ENCODE measurements at places on chromosomes 3 and 15.

GRCh38 chr15:79474252-79474651, 42.1 kb downstream of the MINAR1 start:
- no peak for DNase-seq

DNA sequence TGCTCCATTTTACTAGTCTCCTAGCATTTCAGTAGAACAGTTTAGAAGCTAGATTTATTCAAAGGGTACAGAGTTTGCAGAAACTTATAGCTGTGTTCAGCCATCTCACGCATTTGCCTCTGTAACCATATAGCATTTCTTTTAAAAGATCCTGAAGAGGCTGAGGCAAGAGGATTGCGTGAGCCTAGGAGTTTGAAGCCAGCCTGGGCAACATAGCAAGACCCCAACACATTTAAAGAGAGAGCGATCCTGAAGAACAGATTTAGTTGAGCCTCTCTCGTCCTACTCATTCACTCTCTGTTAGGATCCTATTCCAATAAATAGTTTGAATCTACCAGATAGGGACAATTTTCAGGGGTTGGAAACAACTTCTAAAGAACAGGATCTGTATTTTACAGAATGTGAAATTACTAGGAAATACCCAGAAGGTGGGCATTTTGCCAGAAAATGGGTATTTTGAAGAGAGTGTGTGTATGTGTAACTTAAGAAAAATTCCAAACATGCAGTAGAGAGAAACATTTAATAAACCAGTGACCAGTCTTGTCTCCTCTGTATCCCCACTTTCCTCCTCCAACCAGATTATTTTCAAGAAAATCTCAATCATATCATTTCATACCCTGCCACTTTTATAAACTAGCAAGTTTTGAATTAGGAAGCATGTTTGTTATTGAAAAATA, 4.5 kb downstream of the EIF3J start:
- no peak for DNase-seq

- no peak for DNase-seq
These were observed 36.7 kb downstream of the CMTM7 start for GRCh38 chr3:32428092-32429068.

DNA sequence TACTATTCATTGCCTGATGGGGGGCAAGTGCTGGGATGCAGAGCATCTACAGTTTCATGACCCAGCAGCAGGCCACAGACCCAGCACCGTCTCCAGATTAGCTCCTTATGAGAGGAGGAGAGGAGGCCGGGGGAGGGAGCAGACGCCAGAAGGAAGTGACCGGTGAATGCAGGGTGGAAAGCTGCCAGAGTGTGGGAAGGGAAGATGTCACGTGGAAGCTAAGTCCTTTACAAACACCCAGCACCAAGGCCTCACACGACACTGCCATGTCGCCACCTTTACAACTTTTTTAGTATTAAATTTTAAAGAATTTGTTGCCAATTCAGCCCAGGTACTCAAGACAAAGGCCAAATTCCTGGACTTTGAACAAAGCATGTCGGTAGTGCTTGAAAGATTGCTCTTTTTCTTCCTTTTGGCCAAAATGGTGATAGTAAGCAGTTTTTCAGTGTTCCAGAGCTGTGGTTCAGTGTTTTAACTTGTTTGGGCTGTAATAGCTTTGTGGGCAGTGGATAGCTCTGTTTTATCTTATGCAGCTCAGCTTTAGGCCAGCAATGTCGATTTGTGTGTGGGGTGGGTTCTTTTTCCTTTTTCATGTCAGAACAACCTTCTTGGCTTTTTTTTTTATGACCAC, 58.2 kb downstream of the ZBTB38 start:
- peak; percentile 76 for DNase-seq

DNA sequence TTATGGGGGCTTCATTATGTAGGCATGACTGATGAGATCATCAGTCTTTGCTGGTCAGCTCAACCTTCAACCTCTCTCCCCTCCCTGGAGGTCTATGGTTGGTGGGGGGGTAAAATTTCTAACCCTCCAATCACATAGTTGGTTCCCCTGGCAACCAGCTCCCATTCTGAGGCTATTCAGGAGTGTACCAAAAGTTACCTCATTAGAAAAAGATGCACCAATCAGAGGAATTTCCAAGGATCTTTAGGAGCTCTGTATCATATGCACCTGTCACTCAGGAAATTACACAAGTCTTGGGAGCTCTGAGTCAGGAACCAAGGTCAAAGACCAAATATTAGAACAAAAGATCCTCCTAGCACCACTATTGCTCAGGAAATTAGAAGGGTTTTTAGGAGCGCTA, 21.4 kb upstream of the LEO1 start:
- DNase-seq: no peak

DNA sequence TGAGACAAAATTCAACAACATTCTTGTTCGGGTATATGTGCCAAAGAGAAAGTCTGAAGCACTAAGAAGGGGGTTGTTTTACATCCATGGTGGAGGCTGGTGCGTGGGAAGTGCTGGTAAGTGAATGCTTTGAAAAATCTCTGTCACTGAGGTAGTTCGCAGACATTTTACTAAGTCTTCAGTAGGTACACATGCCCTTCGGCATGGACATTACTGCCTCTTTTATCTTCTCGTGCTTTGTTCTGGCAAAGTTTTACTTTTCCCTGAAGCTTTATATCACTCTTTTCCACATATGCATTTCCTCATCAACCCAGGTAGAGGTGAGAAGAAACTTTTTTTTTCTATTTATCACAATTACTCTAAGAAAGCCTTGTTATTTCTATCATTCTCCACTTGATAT, 3.6 kb downstream of the AADAC start:
- DNase-seq: no peak

DNA sequence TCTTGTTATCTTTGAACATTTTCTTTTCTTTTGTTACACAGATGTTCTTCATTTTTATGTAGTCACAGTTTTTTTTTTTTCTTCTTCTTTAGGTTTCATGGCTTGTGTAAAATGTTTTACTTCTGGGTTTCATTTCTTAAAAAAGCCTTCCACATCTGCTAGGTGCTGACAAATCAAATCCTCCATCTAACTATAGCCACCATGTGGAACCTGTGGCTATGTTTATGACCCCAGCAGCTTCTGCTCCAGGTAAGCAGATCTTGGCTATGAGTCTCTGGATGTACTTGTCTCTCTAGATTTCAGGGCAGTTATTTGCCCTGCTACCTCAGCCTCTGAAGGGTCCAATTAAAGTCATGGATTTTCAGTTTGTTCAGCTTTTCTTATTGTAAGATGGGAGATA, 44.5 kb downstream of the OXSM start:
- DNase-seq: no peak

DNA sequence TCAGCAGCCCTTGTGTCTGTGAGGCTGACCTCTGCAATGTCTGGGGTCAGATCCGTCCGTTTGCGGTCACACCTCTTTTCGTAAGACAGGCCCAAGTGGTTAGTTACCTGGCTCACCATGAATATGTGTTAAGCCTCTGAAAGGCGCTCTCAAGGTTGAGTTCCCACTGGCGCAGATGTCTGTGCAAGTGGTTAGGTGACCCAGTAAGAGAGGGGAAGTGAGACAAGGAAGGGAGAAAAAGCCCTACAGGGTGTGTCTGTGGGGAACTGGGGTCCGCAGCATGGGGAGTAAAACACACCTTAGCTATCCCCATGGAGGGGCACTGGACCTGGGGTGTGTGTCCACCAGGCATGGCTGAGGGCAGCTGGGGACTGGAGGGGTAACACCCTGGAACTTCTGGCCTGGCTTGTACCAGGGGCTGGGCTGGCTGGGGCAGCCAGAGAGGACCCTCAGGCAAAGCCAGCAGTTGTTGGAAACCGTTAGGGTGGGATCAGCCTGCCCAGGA, 391.6 kb upstream of the PROK2 start:
- DNase-seq: no peak

DNA sequence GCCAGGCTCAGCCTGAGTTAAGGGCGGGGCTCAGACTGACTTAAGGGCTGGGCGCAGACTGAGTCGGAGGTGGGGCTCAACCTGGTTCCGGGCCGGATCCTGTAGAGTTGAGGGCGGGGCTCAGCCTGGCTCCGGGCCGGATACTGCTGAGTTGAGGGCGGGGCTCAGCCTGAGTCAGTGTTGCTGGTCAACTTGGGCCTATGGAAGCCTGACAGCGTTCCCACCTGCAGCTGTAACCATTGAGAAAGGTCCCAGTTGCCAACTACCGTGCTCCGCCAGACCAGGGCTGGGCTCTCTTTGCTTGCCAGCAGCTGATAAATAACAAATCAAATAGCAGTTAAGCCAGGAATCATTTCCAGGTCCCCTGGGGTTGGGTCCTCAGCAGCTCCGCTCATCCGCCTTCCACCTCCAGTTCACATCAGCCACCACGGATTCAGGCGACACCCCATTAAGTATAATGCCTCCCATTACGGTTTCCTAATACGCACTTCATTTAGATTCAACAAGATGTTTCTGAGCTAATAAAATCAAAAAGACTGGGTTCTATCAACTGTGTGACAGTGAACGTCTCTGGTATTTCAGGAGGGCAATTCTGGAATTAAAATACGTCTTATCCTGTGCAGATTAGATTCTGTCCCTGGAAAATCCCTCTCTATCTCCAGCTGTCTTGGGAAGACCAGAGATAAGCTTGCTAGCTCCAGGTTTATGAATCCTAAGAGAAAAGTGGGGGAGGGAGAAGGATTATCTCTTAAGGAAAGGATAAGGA, 7.3 kb downstream of the GRIP2 start:
- DNase-seq: no peak

DNA sequence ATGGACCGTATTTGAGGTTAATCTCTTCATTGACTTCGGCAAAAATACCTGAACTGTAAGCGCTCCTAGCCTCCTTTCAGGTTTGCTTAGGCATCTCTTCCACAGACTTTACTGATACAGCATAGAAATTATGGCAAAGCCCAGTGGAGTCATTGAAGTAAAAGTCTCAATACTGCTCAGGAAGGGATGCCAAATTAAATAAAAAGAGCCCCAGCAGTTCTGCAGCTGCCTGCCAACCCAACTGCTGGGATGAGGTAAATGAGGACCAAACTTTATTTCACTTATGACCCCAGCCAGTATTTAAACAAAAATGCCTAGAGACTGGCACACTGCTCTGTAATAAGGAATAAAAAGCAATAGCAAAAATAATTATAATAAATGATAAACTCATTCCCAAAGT, 65.4 kb downstream of the IQCH start:
- DNase-seq: no peak

DNA sequence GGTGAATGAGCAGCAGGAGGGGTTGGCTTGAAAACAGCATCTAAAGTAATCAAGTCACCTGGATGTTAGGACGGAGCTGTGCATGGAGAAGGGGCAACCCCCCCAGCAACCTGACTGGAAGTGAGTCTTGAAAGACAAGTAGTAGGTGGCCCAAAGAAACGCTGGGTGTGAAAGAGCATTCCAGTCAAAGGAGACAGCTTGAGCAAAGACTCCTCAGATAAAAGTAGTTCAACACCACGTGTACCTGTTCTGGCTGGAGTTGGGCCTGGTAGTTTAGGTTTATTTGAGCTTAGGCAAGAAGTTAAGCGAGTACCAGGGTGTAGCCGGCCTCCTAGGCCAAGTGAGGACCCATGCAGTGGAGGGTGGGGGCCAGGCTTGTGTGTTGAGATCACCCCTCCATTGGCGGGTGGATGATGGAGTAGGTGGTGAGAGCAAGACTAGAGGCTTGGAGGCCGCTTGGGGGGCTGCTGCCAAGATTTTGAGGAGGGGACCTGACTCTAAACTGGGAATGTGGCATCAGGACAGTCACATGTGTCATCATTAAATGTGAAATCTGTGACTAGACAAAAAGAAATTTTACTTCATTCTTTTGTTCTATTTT, 61.3 kb downstream of the ABHD2 start:
- DNase-seq: no peak

GRCh38 chr15:64558460-64559179, 98.2 kb downstream of the ZNF609 start:
- no peak for DNase-seq

GRCh38 chr15:29046281-29046810, 160.6 kb downstream of the APBA2 start:
- DNase-seq: no peak

GRCh38 chr3:192620275-192620674, 107.1 kb downstream of the FGF12 start:
- DNase-seq: no peak

DNA sequence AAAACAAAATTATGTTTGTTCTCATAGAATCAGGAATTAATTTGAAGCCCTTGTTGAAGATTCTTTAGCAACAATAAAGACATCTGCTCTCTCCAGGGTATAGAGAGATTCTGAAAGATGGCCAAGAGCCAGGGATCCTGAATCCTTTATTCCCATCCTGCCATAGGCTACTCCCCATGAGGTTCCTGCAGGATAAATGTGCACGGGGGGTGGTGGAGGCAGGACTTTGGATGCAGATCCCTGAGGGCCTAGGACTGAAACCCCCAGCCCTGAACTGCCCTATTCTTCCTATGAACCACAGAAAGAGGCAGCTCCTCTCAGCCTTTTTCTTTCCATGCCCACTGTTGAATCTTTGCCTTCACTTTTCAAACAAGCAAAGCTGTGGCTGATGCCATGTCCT, 17.1 kb downstream of the TMEM108 start:
- DNase-seq: no peak

DNA sequence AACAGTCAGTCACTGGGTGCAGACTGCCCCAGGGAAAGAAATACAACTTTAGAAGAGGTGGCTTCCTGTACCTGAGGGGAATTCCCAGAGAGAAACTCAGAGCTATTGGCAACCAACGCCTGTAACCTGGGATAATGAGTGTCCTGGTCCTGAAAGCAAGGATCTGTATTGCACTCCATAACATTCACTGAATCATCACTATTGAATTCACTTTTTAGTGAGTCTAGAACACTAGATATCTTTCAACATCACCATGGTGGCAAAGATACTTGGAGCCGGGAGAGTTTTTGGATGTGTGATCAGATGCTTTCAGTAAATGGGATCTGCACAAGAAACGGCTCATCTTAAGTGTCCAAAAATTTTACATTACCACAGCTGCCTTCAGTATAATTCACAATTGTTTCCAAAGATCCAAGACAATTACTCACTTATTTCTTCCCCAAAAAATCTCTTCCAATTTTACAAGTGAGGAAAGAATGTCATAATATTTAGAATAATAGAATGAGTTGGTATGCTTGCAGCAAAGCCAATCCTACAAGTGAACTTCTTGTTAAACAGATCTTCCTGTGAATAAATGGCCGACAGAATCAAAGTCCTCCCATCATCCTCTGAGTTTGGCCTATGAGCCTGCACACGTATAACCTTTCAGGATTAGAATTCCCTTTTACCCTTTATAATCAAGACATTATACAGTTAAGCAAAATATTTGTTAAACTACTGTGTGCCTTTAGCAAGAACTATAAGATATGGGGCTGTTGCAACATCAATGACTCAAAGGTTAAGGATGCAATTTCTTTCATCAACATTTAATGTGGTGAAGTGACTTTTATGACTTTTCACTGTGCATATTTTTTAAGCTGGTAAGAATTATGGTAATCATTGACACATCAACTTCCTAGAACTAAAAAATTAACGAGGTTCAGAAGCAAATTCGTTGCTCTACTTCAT, 243.3 kb upstream of the COL8A1 start:
- no peak for DNase-seq

DNA sequence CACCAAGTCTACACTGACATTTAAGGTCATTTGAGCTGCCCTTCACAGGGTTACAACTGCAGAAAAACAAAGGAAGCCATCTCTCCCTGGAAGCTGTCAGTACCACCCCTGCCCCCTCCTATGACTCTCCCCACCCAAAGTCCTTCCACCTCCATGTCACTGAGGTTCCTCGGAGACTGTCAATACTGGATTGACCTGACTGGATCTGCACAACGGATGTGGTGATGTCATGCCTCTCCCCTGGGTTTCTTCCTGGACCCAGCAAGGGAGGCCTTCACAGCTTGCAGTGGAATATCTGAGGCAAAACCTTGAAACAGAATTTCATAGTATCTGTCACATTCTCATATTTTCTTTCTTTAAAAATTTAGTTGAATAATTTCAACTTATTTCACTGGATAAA, 153.5 kb downstream of the CLSTN2 start:
- DNase-seq: no peak
